ENCODE measurements at places on chromosomes 7 and 10. TPM values are rescaled to one million over a fixed set of nuclear protein-coding genes. Genes with fewer than 3 reads are reported as not detected.

- no peak overlapping the region for H3K4me3 ChIP-seq
- H3K27ac ChIP-seq: peak overlapping the region; percentile 61
- no peak for DNase-seq
- peaks cover 4% of the 10 kb centered on the region for H3K27me3 ChIP-seq
- H3K36me3 ChIP-seq: no peaks in the 10 kb centered on the region
Observed at GRCh38 chr7:4621396-4621795, 60.7 kb upstream of the FOXK1 start.

DNA sequence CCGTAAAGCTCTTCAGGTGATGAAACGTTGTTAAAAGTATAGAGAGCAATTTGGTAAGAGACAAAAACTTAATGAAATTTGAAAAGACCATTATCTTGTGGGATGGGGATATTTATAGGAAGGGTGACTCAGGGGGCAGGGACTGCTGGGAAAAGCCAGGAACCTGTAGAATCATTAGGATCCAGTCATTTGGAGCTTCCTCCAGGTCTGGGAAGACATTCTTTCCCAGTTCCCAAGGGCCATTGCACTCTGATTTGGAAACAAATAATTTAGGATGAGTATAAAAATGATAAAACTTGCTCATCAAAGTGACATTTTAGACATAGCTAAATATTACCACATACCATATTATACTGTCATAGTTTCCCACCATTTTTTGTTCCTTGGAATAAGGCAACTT, 143.9 kb downstream of the PFKFB3 start:
- peaks cover 4% of the 10 kb centered on the region for H3K27me3 ChIP-seq
- H3K36me3 ChIP-seq: no peaks in the 10 kb centered on the region
- peaks cover 18% of the 10 kb centered on the region for H3K4me1 ChIP-seq
- peak; percentile 19 for DNase-seq

Gene GHRHR
- not detected for total RNA-seq

Gene FAM221A
- 4.0 TPM for total RNA-seq

DNA sequence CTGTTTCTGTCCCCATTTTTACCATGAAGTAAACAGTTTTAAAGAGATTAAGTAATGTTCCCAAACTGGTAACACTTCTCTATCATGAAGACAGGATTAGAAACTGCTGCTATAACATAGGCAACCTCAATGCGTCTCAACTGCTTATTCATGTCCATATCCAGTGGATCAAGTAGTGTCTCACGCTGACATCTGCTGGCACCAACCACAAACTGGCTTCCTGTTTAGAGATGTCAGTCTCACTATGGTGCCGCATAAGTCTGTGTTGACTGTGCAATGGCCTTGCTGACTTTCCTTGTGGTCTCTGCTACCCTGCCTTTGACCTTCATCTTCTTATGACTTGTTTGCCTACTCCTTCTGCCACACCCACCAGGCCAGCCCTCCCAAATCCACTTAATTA, 369.6 kb upstream of the DPP6 start:
- no peaks in the 10 kb centered on the region for H3K36me3 ChIP-seq
- H3K27me3 ChIP-seq: no peaks in the 10 kb centered on the region
- H3K4me3 ChIP-seq: no peak overlapping the region
- DNase-seq: no peak

GRCh38 chr10:91520661-91521060, 110.5 kb downstream of the HECTD2 start:
- no peaks in the 10 kb centered on the region for H3K27me3 ChIP-seq
- no peak overlapping the region for H3K27ac ChIP-seq
- peaks cover 4% of the 10 kb centered on the region for H3K4me1 ChIP-seq
- H3K4me3 ChIP-seq: no peak overlapping the region
- H3K36me3 ChIP-seq: peaks cover 29% of the 10 kb centered on the region

Gene CALML3
- total RNA-seq: not detected

Gene C1QL3
- not detected for total RNA-seq

Gene WNT8B
- total RNA-seq: not detected

DNA sequence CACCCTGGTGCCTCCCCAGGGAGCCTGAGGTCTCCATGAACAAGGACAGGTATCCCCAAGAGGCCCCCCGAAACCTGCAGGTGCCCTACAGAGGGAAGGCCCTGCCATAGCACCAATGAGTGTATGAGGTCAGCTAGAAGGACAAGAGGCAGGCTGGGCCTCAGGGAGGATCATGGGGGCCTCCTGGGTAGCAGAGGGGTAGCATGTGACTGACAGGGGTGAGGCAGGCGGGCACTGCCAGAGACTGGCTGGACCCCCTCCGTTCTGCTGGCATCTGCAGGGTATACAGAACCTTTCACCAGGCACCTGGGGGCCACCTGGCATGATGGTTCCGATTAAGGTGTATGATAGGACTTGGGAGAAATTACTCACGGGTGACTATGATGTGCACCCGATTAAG, 79.2 kb upstream of the KCTD7 start:
- DNase-seq: no peak
- no peaks in the 10 kb centered on the region for H3K27me3 ChIP-seq
- H3K4me3 ChIP-seq: no peak overlapping the region
- H3K27ac ChIP-seq: no peak overlapping the region

GRCh38 chr7:509426-510130, 10.1 kb downstream of the PDGFA start:
- H3K27me3 ChIP-seq: no peaks in the 10 kb centered on the region
- no peak overlapping the region for H3K27ac ChIP-seq
- no peak for DNase-seq
- H3K4me3 ChIP-seq: no peak overlapping the region

GRCh38 chr10:12720217-12720981, 281.1 kb downstream of the CCDC3 start:
- DNase-seq: no peak
- no peak overlapping the region for H3K4me3 ChIP-seq
- H3K27me3 ChIP-seq: no peaks in the 10 kb centered on the region
- peaks cover 15% of the 10 kb centered on the region for H3K4me1 ChIP-seq

- H3K36me3 ChIP-seq: no peaks in the 10 kb centered on the region
- no peak for DNase-seq
- H3K27ac ChIP-seq: no peak overlapping the region
- peaks cover 22% of the 10 kb centered on the region for H3K4me1 ChIP-seq
- H3K27me3 ChIP-seq: no peaks in the 10 kb centered on the region
Observed at GRCh38 chr7:77833136-77833535, 34.6 kb downstream of the PHTF2 start.

DNA sequence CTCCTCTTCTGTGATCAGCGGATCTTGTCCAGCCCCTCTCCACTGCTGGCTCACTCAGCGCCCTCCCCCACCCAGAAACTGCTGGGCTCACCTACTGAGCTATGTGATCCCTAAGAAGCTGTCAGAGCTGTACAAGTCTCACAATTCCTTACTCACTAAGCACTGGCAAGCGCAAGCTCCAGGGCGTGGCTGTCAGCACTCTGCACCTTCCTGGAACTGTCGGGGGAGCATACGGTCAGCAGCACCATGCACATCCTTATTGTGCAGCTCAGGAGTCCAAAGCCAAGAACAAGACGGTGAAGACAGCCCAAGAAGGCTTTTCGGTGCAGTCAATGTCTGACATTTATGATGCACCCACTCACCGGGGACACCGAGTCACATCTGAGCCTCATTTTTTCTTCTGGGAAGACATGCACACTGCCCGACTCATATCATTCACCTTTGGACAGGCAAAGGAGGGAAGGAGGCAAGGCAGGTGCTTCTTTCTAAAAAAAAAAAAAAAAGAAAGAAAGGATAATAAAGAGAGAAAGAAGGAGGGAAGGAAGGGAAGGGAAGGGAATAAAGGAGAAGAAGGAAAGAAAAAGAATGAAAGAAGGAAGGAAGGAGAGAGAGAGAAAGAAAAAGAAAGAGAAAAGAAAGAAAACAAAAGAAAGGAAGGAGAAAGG, 56.3 kb downstream of the ASB13 start:
- peaks cover 33% of the 10 kb centered on the region for H3K4me1 ChIP-seq
- H3K4me3 ChIP-seq: no peak overlapping the region
- no peaks in the 10 kb centered on the region for H3K27me3 ChIP-seq
- no peak for DNase-seq

Gene WDR86
- not detected for total RNA-seq

DNA sequence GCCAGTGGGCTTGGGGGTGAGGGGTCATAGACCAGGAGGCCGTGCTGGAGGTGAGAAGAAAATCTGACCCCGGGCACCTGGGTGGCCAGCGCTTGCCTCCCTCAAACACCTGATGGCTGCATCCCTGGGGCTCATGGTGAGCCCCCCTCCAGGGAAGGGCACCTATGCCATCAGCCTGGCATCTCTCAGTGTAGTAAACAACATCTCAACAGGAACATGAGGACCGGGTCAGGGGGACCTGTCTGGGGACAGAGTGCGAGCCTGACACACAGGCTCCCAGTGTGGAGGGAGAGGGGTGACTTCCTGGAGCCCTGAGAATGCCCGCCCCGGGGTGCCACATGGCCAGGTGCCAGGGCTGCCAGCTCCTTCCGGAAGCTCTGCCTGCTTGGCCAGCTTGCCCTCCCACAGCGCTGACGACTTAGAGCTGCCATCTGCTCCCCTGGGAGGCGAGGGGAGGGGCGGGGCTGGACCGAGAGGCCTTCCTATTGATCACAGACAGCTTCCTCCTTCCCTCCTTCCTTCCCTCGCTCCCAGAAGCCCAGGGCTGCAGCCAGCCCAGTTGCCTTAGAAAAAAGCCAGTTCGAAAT, 12.3 kb downstream of the STX1A start:
- peaks cover 9% of the 10 kb centered on the region for H3K36me3 ChIP-seq
- H3K4me1 ChIP-seq: peaks cover 45% of the 10 kb centered on the region
- no peak for DNase-seq

DNA sequence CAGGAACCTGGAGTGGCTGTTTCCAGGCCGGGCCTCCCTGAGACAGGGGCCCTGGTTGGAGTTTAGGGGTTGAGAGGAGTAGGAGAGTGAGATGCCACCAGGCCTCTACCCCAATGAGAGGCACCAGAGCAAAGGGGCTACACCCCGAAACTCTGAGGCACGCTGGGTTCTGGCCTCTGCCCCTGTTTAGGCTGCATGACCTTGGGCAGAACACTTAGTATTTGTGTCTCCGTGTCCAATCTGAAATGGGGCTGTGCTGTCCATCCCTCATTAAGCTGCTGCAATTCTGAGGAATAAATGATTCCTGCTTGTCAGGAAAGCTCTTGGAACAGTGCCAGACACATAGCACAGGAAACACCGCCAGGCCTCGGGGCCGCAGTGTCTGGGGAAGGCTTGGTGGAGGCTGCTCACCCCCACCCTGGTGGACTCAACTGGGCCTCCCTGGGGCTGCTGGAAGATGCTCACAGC, 40.5 kb upstream of the SAMD8 start:
- no peaks in the 10 kb centered on the region for H3K36me3 ChIP-seq
- no peaks in the 10 kb centered on the region for H3K4me1 ChIP-seq
- DNase-seq: no peak
- no peak overlapping the region for H3K27ac ChIP-seq

Gene ZNF722
- not detected for total RNA-seq

DNA sequence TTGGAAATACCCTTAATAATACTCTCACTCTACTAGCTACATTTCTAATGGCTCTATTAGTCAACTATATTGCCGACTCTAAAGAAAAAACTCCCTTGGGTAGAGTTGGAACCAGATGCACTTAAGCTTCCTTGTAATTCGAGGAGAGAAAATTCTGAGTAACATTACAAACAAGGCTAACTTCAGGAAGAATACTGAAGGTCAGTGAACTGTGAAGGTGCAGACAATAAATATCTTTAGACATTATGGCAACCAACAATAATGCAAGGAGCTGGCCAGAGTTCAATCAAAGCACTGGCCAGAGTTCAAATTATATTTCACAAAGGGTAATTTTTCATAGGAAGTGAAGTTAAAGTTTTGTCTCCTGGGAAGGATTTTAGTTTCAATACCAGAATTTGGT, 40.7 kb upstream of the MRLN start:
- peaks cover 56% of the 10 kb centered on the region for H3K36me3 ChIP-seq
- no peak overlapping the region for H3K27ac ChIP-seq
- DNase-seq: no peak
- H3K27me3 ChIP-seq: no peaks in the 10 kb centered on the region
- no peaks in the 10 kb centered on the region for H3K4me1 ChIP-seq
- H3K4me3 ChIP-seq: no peak overlapping the region

Gene SAMD9L
- total RNA-seq: 16.8 TPM

Gene TRPV5
- total RNA-seq: not detected

Gene AKR1C8
- total RNA-seq: not detected

Gene ACTL6B
- total RNA-seq: not detected
